ENCODE measurements at places on chromosomes 6 and 20. TPM values are rescaled to one million over a fixed set of nuclear protein-coding genes. Genes with fewer than 3 reads are reported as not detected.

TCF15 gene
- polyA plus RNA-seq: 0.80 TPM

SPATS1 gene
- polyA plus RNA-seq: 0.19 TPM

RPS6KA2 gene
- 7.9 TPM for polyA plus RNA-seq

EXOC2 gene
- polyA plus RNA-seq: 6.7 TPM

IL20RA gene
- polyA plus RNA-seq: 7.0 TPM

GCLC gene
- polyA plus RNA-seq: 10.4 TPM

CRISP2 gene
- 0.96 TPM for polyA plus RNA-seq

ADGRF4 gene
- not detected for polyA plus RNA-seq

HMGCLL1 gene
- 1.1 TPM for polyA plus RNA-seq

SLPI gene
- polyA plus RNA-seq: 27.3 TPM

HLA-DMB gene
- 2.7 TPM for polyA plus RNA-seq

KAT14 gene
- polyA plus RNA-seq: 5.7 TPM

HTR1E gene
- not detected for polyA plus RNA-seq

CTAGE9 gene
- polyA plus RNA-seq: not detected

CLPSL1 gene
- polyA plus RNA-seq: 83.2 TPM

TMEM244 gene
- not detected for polyA plus RNA-seq

KHDC3L gene
- polyA plus RNA-seq: not detected

C2 gene
- 0.63 TPM for polyA plus RNA-seq

ANKEF1 gene
- polyA plus RNA-seq: 1.7 TPM

CCR6 gene
- 0.08 TPM for polyA plus RNA-seq

RBM24 gene
- polyA plus RNA-seq: 0.45 TPM

HFE gene
- polyA plus RNA-seq: 3.4 TPM

HAO1 gene
- not detected for polyA plus RNA-seq

LHFPL5 gene
- polyA plus RNA-seq: 2.0 TPM
